MCF 10A (cell line): ENCODE measurements at places on chromosomes 12 and 14. TPM values are rescaled to one million over a fixed set of nuclear protein-coding genes. Genes with fewer than 3 reads are reported as not detected.

- H3K36me3 ChIP-seq: peaks cover 6% of the 10 kb centered on the region
- no peak overlapping the region for H3K4me3 ChIP-seq
- peaks cover 20% of the 10 kb centered on the region for H3K4me1 ChIP-seq
- H3K27ac ChIP-seq: no peak overlapping the region
These were observed 2.4 kb upstream of the JDP2 start for GRCh38 chr14:75425446-75425845.

The FBLN5 gene
- 4.3 and 14.8 TPM in 2 replicates for total RNA-seq

The RFLNA gene
- total RNA-seq: not detected in 2 replicates

GRCh38 chr14:98494582-98494981, 777.4 kb downstream of the BCL11B start:
- H3K27ac ChIP-seq: peak overlapping the region; percentile 77
- H3K4me1 ChIP-seq: peaks cover 45% of the 10 kb centered on the region
- no peaks in the 10 kb centered on the region for H3K36me3 ChIP-seq
- H3K4me3 ChIP-seq: no peak overlapping the region
- no peaks in the 10 kb centered on the region for H3K27me3 ChIP-seq
- DNase-seq: peak; percentile 83

DNA sequence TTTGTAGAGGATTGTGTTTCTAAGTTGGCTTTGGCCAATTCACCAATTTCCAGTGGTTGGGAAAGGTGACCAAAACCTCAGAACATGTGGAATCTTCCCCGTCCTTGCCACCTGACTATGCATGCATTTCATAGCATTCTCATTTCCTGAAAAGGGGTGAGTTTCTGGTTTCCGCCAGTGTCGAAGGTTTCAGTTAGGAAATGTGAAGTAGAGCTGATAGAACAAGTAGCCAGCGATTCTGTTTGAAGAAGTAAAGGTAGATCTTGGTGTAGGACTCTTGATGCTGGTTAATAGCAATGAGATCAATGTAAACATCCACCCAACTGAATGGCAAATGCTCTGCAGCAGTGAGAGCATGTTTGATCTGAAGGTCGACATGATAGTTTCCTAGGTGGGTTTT, 15.9 kb downstream of the SMOC1 start:
- H3K36me3 ChIP-seq: peaks cover 6% of the 10 kb centered on the region
- no peaks in the 10 kb centered on the region for H3K4me1 ChIP-seq

The RDH11 gene
- 40.9 and 53.5 TPM in 2 replicates for total RNA-seq

The ALX1 gene
- not detected in 2 replicates for total RNA-seq

The GLT8D2 gene
- 0.79 and 2.0 TPM in 2 replicates for total RNA-seq

- H3K4me1 ChIP-seq: peaks cover 17% of the 10 kb centered on the region
- H3K4me3 ChIP-seq: no peak overlapping the region
These were observed 6.4 kb upstream of the TC2N start for GRCh38 chr14:91873471-91874415.

The KLHL33 gene
- 0.14 TPM in 1 of 2 replicates, not detected in the other for total RNA-seq

GRCh38 chr14:57573173-57573572, 79.5 kb upstream of the CCDC198 start:
- H3K36me3 ChIP-seq: no peaks in the 10 kb centered on the region
- H3K27ac ChIP-seq: no peak overlapping the region
- no peak for DNase-seq

- H3K27me3 ChIP-seq: no peaks in the 10 kb centered on the region
- H3K4me3 ChIP-seq: no peak overlapping the region
- no peak overlapping the region for H3K27ac ChIP-seq
- no peak for DNase-seq
These were observed 24.6 kb downstream of the ZFP36L1 start for GRCh38 chr14:68768316-68768715.

The CLEC2A gene
- total RNA-seq: not detected in 2 replicates

DNA sequence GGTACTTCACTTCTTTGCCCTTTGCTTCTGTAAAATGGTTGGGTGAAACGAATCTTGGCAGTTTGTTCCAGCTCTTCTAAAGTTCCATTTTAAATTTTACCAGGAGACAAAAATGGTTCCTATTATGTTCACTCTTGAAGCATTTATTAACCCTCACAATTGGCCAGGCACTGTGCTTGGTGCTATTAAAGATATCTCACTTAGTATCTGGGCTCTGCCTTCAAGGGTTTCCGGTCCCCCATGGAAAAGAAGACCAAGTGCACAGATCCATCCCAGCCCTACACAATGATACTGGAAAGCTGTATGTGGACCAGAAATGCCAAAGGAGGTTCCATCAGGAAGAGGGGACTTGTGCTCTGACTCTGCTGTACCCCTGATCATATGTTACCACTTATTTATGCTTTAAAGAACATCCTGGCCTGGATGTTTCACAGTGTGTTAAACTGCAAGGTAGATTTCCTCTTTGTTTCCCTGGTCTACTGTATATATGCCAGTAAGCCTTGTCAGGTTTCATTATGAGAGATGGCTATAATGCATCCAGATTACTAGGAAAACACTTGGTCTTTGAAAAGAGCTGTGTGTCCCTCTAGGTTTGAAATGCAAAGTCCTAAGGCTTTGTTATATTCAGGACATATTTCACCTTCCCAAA, 154.8 kb downstream of the PRKCH start:
- H3K27me3 ChIP-seq: no peaks in the 10 kb centered on the region
- no peak overlapping the region for H3K4me3 ChIP-seq
- H3K4me1 ChIP-seq: peaks cover 57% of the 10 kb centered on the region
- H3K36me3 ChIP-seq: peaks cover 8% of the 10 kb centered on the region
- no peak for DNase-seq

- DNase-seq: no peak
- H3K36me3 ChIP-seq: no peaks in the 10 kb centered on the region
- no peak overlapping the region for H3K4me3 ChIP-seq
- H3K4me1 ChIP-seq: no peaks in the 10 kb centered on the region
- no peak overlapping the region for H3K27ac ChIP-seq
These were observed 222.6 kb downstream of the ADAMTS20 start for GRCh38 chr12:43329375-43329774.

- no peak overlapping the region for H3K27ac ChIP-seq
- H3K27me3 ChIP-seq: no peaks in the 10 kb centered on the region
- no peak overlapping the region for H3K4me3 ChIP-seq
- no peaks in the 10 kb centered on the region for H3K4me1 ChIP-seq
- no peak for DNase-seq
These were observed 33.7 kb upstream of the PPP1CC start for GRCh38 chr12:110776410-110776809.

- H3K27me3 ChIP-seq: no peaks in the 10 kb centered on the region
- peaks cover 14% of the 10 kb centered on the region for H3K36me3 ChIP-seq
These were observed 53.9 kb downstream of the SMUG1 start for GRCh38 chr12:54134850-54135249.

- H3K27me3 ChIP-seq: no peaks in the 10 kb centered on the region
- DNase-seq: no peak
- peak overlapping the region; percentile 75 for H3K4me3 ChIP-seq
These were observed 935 bp downstream of the TBC1D30 start for GRCh38 chr12:64825143-64826021.

- H3K36me3 ChIP-seq: peaks cover 6% of the 10 kb centered on the region
- H3K4me1 ChIP-seq: no peaks in the 10 kb centered on the region
- H3K4me3 ChIP-seq: no peak overlapping the region
These were observed 69.4 kb downstream of the SLC38A6 start for GRCh38 chr14:61050417-61050816.

DNA sequence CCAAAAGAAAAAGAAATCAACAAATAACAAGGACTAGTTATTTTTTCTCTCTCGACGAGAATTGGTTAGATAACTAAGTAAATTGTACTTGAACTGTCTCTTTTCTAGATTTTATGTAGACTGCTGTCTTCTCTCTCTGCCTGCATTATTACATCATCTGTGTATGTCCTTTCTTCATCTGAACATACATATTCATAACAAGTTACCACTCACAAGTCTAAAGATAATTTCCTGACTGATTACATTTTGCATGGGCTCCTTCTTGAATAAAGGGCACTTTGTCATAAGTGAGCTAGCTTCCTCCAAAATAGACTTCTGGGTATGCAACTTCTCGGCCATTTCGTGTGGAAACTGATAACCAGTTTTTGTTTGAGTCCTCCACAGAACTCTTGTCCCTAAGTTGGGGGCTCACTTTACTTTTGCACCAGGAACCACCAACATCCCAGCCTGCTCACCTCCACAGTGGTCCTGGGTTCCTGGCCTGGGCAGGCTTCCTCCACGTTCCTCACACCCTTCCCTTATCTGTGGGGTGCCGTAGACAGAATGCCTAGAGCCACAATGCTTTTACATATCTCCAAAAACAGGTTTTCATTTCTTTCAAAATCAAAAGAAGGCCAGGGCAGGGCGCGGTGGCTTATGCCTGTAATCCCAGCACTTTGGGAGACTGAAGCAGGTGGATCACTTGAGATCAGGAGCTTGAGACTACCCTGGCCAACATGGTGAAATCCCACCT, 6.2 kb upstream of the DDX47 start:
- no peaks in the 10 kb centered on the region for H3K27me3 ChIP-seq
- peaks cover 46% of the 10 kb centered on the region for H3K4me1 ChIP-seq
- no peak overlapping the region for H3K4me3 ChIP-seq
- no peak overlapping the region for H3K27ac ChIP-seq
- no peaks in the 10 kb centered on the region for H3K36me3 ChIP-seq
- DNase-seq: no peak

GRCh38 chr14:52951681-52952554, 1.1 kb upstream of the FERMT2 start:
- peaks cover 16% of the 10 kb centered on the region for H3K4me1 ChIP-seq
- H3K27ac ChIP-seq: peak overlapping the region; percentile 75

The RPGRIP1 gene
- not detected in 2 replicates for total RNA-seq

The TPH2 gene
- total RNA-seq: not detected in 2 replicates

- no peaks in the 10 kb centered on the region for H3K27me3 ChIP-seq
- H3K36me3 ChIP-seq: no peaks in the 10 kb centered on the region
- no peak overlapping the region for H3K4me3 ChIP-seq
- peak; percentile 23 for DNase-seq
These were observed 16.0 kb downstream of the SLC41A2 start for GRCh38 chr12:104942075-104942474.

DNA sequence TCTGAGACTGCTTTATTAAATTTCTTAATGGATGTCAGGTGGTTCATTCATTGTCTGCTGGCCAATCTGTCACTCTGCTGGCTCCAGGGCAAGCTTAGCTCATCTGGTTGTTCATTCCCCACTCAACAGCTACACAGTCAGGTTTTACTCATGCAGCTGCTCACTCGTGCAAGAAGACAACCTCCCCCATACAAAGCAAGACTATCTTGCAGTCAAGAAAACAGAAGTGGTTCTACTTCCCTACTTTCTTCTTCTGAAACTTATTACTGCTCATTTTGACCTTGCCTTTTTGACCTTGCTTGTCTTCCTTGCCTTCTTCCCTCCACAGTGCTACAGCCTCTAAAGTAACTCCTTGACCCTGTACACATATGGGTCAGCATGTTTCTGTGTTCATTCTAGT, 277.9 kb downstream of the SSPN start:
- H3K4me1 ChIP-seq: peaks cover 5% of the 10 kb centered on the region
- H3K27me3 ChIP-seq: no peaks in the 10 kb centered on the region
- no peak overlapping the region for H3K4me3 ChIP-seq
- no peak for DNase-seq
- no peak overlapping the region for H3K27ac ChIP-seq

The NXPH4 gene
- total RNA-seq: 2.2 and 2.8 TPM in 2 replicates

GRCh38 chr14:55026441-55026792, 482 bp downstream of the WDHD1 start:
- H3K36me3 ChIP-seq: peaks cover 8% of the 10 kb centered on the region
- DNase-seq: no peak
- H3K4me3 ChIP-seq: peak overlapping the region; percentile 91

The HOXC10 gene
- total RNA-seq: not detected in 2 replicates

DNA sequence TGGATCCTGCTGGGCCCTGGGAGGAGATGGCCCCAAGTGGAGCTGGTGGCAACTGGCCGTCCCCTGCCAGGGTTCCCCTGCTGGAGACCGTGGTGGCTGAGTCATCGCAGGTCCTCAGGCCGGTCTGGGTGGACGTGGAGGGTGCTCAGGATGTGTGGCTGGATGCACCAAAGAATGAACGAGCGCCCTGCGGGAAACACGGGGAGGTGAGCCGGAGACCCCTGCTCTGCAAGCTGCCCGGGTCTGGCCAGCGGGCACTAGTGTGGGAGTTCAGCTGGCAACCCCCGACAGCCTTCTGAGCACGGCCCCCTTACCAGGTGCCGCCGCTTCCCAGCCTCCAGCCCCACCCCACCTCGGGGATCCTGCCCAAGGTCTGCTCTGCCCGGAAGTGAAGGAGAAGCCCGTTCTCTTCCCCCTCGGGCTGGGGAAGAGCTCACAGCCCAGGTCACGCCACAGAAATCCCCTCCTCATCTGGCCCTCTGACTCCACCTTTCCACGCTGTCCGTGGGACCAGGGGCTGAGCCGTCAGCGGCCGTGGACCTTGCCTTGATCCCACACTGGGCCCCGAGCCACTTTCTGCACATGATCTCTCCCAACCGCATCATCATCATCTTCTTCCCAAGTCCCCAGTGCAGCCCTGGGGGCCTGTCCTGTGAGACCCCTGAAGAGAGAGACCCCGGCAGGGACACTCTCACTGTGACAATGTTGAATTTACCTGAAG, 165.5 kb downstream of the KIF26A start:
- no peak overlapping the region for H3K4me3 ChIP-seq
- H3K36me3 ChIP-seq: no peaks in the 10 kb centered on the region
- DNase-seq: no peak
- H3K27me3 ChIP-seq: peaks cover 12% of the 10 kb centered on the region

DNA sequence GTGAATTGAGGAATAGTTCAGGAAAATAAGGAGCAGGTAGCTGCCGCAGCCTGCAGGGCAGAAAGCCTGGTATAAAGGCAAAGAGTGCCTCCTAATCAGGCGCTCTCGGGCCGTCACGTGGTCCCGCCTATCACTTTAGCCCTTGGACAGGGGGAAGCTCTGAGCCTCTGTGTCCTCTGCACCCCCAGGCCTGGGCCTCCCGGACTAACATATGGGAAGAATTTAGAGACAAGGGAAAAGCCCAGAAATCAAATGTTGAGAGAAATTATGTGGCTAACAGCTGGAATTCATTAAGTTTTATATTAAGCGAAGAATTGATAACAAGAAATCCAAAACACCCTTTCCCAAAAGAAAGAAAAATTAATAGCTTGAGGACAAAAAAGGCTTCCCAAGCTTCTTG, 417.7 kb downstream of the ATP23 start:
- no peaks in the 10 kb centered on the region for H3K36me3 ChIP-seq
- no peaks in the 10 kb centered on the region for H3K27me3 ChIP-seq
- no peak overlapping the region for H3K4me3 ChIP-seq
- H3K4me1 ChIP-seq: peaks cover 2% of the 10 kb centered on the region

DNA sequence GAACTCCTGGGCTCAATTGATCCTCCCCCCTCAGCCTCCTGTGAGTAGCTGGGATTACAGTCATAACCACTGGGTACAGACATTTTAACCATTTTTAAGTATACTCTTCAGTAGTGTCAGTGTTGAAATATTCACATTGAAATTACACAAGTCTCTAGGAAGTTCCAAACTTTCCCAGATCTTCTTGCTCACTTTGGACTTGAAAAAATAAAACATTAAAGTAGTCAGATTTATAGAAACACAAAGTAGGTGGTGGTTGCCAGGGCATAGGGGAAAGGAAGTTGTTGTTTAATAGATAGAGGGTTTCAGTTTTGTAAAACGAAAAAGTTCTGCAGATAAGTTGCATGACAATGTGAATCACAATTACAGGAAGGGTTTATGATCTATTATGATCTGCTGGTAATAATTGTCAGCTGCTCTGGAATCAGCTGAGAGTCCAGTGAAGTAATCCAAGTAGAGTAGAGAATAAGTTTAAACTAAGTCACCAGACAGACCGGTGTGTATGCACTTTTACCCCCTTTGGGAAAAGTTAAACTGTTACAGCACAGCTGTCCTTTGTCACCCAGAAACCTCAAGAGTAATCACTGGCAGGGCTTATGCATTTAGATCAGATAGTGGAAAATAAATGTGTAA, 27.4 kb downstream of the PCNX1 start:
- H3K27ac ChIP-seq: peak overlapping the region; percentile 25
- H3K27me3 ChIP-seq: no peaks in the 10 kb centered on the region
- no peaks in the 10 kb centered on the region for H3K36me3 ChIP-seq
- DNase-seq: no peak
- peak overlapping the region; percentile 1 for H3K4me3 ChIP-seq
